ENCODE measurements at places on chromosomes 12 and 14.

DNA sequence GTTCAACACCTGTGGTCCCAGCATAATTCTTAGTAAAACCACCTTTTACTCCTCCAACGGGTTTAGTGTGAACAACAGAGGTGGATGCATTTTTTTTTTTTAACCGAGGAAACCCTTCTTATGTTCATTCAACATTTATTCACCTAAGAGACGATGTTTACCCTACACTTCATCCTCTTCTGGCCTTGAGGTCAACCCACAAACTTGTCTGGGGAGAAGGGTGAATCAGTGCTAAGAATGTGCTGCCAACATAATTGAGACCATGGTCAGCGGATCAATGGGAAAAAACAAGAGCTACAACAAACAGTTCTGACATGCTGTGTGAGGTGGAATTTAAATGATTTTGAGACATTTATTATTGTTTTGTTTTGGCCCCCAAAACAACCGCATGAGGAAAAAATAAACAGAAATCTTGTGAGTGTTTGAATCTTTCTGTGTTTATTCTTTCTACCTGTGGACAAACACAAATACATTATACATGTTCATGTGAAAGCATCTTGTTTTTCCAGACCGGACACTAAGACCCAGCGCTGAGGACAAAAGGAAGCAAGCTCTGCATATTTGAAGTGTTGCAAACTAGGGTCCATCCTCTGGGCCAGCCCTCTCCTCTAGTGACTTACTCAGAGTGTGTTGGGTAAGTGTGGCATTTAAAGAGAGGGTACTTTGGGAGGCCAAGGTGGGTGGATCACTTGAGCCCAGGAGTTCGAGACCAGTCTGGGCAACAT, 5.1 kb upstream of the USP30 start:
- no peak for DNase-seq

GRCh38 chr14:21102521-21103410, 1.9 kb downstream of the TMEM253 start:
- DNase-seq, result no peak

DNA sequence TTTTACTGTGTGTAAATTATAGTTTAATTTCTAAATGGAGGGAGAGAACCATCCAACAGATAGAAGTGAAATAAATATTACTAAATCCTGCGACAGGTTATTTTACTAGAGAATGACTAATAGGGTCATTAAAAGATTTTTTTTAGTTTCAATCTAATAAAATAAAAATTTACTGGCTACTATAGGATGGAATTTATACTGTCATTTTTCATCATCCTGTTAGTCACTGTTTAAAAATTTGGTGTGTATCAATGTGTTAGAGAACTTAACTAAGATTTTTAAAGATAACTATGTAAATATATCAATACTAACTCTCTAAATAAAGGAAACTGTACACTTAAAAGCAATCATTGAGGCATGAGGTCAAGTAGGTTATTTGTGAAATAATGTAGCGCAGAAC, 41.1 kb upstream of the CDKN3 start:
- DNase-seq, result no peak

GRCh38 chr14:85587151-85587711, 57.3 kb downstream of the FLRT2 start:
- DNase-seq, result no peak

- no peak for DNase-seq
Measured at GRCh38 chr14:73264885-73265720, 27.8 kb downstream of the PAPLN start.

DNA sequence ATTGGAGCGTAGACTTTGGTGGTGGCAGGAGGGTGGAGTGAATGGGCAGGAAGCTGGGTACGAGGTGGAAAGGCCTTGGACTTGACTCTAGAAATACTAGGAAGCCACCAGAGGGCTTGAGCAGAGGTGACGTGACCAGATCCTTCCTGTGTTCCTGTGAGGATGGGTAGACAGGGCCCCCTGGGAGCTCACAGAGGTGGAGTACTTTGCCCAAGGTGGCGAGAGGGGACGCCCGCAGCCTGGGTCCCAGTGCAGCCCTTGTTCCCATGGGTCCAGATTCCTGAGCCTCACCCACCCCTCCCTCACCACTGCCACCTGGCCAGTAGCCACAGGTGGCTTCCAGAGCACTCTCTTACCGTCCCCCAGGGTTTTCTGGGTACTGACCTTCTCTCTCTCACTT, 89.8 kb downstream of the KIF26A start:
- no peak for DNase-seq

DNA sequence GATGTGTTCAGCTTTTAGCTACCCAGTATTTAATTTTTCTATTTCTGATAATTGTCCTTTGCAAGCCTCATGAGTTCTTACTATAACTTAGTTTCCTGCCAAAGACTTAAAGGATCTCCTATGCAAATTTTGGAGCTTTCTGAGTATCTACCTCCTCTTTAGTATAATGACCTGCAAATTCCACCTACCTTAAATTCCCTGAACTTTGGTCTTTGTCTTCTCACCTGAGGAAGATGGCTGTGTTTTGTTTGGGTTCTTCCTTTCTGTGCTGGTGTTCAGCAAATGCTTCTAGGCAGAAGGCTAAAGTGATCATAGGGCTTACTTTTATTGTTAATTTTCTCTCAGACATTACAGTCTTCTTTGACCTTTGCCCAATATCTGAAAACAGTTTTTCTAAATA, 142.8 kb downstream of the FUT8 start:
- no peak for DNase-seq

DNA sequence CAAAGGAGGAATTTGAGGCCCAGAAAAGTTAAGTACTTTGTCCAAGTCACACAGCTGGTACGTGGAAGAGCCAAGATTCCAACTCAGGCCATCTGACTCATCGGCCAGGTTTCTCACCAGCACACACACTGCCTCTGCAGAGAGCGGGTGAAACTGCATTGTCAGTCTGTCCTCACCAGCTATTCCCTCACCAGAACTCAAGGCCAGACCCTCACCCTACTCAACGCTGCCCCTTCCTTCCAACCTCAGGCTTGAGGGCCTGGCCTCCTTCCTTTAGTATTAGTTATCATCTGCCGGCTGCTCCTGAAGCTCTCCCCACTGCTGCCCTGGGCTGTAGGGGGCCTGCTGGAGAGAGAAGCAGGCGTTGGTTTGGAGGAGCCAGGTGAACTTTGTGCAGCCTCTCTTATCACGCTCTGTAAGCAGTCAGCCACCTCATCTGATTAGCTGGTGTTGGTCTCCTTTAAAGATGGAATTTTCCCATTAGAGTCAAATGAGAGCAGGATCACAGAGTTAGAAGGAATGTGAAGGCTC, 16.6 kb upstream of the PLEK2 start:
- DNase-seq, result no peak

GRCh38 chr14:86539361-86540070, 1009.6 kb downstream of the FLRT2 start:
- no peak for DNase-seq

- DNase-seq, result no peak
Measured at GRCh38 chr12:9751204-9752144, 9.2 kb downstream of the CD69 start.

DNA sequence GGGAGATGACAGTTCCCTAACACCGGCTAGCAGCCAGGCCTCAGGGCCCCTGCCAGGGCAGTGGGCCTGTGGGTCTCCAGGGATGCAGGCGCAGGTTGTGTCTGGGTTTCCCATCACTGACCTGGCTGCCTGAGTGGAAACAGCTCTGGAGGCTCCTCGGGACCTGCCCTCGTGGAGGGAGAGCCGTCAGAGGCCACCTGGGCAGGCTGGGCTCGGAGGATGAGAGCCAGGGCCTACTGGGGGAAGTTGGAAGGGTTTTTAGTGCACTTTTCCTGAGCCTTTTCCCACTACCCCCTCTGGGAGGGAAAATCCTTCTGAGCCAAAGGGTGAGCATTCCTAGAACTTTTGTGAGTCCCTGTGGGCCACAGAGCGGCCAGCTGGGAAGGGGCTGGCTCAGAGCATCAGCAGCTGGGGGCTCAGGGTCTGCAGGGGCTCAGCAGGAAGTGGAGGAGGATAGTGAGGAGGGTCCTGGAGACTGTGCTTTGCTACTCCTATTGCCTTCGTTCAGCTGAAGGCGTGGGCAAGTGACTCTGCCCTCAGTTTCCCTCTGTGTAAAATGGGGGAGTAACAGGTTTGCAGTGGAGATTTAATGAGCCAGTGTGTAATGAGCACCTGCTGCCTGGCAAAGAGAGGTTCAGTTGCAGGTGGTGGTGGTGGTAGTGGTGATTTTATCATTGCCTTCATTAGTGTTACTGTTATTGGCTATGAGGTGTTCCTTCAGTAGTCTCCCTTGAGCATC, 1.8 kb downstream of the SH2B3 start:
- no peak for DNase-seq

DNA sequence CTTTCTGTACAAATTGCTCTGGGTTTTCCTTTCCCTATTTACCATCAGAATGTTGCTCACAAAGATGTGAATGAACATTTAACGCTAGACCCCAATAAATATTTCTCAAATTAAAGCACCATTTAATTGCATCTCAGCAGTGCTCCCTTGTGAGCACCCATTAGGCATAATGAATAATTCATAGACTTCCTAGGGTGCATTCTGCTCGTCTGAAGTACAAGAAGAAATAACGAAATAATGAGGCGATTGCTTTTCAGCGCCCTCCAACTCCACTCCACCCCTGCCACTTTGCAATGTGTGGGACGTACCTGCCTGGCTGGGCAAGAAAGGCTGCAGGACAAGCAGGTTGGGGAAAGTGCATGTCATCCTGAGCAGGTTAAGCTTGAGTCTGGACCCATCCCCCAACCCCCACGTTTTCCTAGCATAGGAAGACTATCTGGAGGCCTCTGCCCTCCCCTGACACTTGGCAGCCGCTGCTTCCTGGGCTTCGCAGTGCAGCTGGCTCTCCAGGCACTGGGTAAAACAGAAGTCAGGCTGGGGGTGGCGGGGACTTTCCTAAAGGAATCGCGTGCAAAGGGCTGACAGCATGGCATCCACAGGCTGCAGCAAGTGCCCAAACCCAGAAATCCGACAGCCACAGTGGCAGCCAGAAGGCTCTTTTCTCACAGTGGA, 253.7 kb downstream of the DUSP6 start:
- DNase-seq, result no peak

DNA sequence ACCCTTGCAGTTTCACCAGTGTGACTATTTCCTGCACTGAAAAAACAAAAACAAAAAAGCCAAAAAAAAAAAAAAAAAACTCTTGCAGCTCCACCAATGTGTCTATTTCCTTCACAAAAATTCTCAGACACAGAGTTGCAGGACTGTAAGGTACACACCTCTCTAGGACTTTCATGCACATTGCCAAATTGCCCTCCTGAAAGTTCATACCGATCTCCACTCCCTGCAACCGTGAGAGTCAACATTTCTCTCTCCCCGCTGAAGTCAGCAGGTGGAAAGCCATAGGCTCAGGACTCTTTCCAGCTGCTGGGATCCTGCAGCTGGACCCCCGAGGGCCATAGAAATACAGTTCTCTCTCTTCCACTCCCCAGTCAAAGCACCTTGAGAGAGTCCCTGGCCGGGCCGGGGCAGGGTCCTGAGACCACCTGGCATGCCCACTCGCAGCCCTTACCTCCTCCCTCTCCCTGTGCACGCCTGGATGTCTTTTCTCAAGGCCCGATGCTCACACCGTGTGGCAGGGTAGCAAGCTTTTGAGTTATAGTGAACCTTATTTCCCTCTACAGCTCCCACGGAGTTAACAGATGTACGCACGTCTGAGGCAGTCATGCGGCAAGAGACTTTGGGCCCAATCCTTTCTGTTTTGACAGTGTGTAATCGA, 23.6 kb downstream of the MMAB start:
- DNase-seq, result no peak

DNA sequence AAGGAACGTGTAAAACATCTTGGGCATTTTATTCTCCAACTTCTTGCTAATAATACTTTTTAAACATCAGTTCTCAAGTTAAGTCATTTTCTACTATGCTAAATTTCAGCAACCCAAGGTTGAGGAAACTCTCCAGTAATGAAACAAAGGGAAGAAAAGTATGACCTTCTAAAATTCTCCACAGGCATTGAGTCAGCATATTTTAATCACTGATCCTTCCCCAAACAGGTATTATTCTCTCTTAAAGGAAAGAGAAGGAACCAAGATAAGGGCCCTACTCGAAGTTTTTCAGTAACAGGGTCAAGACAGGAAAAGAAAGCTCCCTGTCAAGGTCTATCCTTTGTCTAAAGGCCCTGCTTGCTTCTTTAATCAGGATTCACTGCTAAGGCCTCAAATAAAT, 3.0 kb downstream of the KICS2 start:
- no peak for DNase-seq

- no peak for DNase-seq
Measured at GRCh38 chr12:131793243-131794022, 34.8 kb upstream of the MMP17 start.

DNA sequence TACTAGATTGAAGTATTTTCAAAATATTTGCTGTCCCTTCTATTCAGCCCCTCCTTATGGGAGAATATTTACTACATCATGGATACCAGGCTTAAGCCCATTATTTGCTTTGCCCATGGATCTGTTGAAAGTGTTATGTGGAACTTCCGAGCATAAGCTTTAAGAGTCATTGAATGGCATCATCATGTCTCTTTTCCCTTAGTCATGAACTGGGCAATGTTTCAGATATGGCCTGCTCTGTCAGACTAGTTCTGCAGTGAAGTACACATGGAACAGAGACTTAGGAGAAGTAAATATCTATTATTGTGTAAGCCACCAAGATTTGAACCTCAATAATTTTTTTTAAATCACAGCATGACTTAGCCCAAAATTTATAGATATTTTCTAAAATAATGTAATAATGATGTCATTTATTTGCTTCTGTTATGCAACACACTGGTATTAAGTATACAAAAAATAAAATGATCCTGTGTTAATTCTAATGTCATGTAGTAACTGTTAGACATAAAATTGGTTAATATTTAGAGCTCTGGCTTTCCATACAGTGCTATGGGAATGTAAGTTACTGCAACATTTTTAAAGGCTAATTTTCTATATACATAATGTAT, 1097.3 kb downstream of the SLC16A7 start:
- DNase-seq, result no peak

- no peak for DNase-seq
Measured at GRCh38 chr12:52359621-52360061, 7.6 kb downstream of the KRT85 start.

- no peak for DNase-seq
Measured at GRCh38 chr14:21083565-21084325, 13.6 kb downstream of the ARHGEF40 start.

DNA sequence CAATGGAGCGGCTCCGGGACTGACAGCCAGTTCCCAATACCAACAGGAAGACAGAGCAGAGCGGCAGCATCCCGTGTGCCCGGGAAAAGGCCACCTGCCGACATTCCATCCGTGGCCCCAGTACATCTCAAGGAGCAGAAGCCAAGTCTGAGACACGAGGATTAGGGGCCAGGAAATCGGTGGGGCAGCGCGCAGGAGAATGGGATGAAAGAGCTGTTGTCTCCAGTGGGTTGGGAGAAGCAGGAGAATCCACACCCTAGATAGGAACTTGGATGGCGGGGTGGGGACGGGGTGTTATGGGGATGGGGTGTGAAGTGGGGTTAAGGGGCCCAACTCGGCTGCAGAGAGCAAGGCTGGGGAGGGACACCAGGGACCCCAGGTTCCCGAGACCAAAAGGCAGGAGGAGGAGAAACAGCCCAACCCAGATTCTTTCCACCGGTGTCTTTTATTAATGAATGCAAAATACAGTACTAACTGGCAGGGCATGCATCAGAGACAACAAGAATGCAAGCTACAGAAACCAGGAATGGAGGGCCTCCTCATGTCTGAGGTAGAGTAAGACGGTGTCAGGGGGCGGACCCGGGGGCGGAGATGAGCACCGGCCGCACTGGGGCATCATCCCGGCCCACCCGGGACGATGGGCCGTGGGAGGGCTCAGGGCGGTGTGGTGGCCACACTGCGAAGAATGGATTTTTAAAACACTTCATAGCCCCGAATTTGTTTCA, 50.3 kb downstream of the BEGAIN start:
- DNase-seq, result no peak
